ENCODE measurements at places on chromosomes 2 and 18. TPM values are rescaled to one million over a fixed set of nuclear protein-coding genes. Genes with fewer than 3 reads are reported as not detected.

DNA sequence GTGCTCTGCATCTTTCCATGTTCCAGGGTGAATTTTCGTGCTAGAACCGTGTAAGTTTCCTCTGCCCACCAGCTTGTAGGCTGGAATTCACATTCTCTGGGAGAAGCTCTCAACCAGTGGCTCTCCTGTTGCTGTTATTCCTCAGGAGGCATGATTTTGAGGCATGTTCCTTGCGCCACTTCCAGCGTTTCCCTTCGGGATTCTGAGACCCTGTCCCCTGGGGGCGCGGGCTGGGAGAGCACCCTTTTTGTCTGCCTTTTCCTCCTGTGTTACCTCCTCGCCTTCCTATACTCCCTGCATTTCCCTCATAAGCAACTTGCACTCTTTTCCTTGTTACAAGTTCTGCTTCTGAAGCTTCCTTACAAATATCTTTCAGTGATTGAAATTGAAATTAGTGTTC is 156.4 kb downstream of the PTPRM start:
- DNase-seq, result no peak

- DNase-seq, result no peak
Observed at GRCh38 chr2:57597940-57598339, 448.7 kb upstream of the VRK2 start.

GRCh38 chr2:42368817-42369531 is 8.0 kb upstream of the COX7A2L start:
- no peak for DNase-seq

The FAM110C gene
- 0.16 TPM for total RNA-seq

The ARHGEF4 gene
- 3.6 TPM for total RNA-seq

DNA sequence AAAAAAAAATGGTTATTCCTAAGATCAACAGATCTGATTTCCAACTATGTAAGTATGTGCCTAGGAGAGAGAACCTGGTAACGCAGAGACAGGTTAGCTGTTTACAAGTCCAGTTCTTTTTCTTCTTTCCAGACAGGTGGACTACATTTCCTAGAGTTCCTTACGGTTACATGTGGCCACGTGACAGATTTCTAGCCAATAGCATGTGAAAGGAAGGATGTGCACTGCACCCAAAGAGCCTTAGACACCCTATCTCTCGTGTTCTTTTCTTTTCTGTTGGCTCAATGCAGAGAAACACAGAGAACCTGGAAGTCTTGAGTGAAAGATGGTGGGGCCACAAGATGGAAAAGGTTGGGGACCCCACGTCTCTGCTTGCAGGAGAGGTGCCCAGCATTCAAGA is 375.9 kb downstream of the TNS1 start:
- no peak for DNase-seq

DNA sequence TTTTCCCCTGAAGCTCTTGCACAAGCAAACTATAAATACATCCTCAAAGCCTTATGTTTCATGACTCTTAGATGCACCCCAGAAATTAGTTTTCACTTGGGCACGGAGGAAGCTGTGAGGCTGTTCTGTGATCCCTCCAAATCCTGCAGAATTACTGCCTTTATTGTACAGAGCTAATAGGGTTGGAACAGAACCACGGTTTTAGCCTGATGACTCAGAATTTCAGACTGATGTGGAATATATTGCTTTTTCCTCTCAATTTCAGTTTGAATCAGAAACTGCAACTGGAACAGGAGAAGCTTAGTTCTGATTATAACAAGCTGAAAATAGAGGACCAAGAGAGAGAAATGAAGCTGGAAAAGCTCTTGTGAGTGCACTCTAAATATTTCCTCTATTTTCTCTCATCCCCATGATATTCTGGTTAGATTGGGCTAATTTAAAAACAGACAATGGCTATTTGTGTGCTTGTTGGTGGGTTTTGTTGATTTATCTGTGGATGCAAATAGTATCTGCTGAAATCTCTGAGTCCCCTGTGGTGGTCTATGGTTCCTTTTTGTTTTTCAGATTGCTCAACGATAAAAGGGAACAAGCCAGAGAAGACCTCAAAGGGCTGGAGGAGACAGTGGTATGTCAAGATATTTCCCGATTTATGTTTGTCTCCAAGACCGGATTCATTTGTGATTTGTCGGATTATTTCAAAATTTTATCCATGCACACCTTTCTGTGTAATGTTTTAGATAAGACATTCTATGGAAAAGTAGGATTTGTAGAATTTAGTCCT is 38.2 kb upstream of the LYPD6B start:
- DNase-seq, result no peak

DNA sequence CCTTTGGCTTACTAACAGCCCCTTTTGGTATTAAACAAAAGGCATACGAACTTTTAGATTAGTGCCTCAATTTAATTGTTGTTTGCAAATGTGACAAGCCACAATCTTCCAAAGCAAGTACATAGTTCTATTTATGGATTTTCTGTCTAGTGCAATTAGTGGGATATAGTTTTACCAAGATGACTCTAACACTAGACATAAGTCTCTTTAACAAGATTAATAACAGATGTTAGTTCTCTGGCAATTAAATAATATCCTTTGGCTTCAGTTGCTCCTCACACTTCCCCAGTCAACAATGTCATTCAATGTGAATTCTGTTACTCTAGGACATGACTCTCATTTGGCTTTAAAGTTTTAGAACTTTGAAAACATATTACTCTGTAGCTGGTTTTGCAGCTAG is 16.7 kb upstream of the MC4R start:
- DNase-seq, result no peak

GRCh38 chr18:5095239-5095638 is 101.8 kb downstream of the AKAIN1 start:
- DNase-seq, result no peak

DNA sequence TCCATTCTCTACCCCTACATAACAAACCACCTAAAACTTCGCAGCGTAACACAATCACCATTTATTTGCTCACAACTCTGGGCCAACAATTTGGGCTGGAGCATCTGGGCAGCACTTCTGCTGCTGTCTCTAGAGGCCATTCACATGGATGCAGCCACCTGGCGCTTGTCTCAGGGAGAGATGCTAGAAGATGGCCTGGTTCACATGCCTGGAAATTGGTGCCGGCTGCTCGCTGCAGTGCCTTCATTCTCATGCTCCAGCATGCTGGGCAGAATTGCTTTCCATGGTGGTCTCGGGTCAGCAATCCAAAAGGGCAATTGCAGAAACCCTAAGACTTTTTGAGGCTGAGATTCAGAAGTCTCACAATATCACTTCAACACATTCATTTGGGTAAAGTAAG is 157.4 kb downstream of the SUCLG1 start:
- DNase-seq, result no peak

DNA sequence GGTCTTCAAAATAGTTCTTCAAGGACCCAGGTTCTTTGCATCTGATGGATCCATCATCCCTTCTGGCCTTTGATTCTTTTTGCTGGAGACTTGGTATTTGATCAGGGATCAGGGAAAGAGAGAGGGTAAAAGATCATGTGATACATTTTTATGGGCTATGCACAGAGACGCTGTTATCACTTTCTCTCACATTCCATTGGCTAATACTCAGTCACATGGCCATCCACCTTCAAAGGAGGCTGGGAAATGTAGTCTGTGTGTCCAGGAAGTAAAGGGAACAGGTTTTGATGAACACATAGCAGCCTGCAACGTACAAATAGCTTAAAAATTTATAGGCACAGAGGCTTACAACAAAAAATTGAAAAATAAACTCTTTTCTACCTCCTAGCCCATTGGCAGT is 629.6 kb upstream of the FANCL start:
- DNase-seq, result no peak

DNA sequence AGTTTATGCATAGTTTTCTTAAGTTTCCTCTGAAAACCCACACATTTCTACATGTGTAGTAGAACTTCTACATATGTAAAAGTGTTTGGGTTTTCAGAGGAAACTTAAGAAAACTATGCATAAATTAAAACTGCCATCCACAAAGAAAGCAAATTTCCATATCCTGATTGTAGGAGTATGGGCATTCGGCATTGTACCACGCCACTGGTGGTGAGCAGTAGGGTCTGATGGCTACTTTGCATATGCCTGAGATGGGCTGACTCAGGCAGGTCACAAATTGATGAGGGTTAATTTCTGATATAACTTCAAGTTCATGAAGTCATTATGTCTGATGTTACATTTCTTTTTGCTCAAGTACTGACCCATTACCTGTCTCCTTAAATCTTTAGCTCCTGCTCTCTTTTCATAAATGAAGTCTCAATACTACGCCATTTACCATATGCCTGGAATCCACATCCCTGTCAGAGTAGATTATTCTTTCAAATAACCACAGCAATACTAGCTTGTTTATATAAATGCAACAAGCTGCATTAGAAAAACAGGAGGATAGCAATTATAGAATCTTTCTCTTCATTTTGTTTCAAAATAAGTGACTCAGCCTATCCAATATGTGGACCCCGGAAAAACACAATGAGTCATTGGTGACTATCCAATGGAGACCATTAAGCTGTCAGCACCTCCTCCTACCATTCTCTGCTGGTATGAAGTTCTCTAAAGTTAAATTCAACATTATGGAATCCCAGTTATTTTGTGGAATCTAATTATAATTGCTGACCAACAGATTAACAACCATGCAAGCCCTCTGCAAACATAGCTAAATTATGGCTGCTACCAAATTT is 355.2 kb upstream of the UBE2E3 start:
- no peak for DNase-seq

DNA sequence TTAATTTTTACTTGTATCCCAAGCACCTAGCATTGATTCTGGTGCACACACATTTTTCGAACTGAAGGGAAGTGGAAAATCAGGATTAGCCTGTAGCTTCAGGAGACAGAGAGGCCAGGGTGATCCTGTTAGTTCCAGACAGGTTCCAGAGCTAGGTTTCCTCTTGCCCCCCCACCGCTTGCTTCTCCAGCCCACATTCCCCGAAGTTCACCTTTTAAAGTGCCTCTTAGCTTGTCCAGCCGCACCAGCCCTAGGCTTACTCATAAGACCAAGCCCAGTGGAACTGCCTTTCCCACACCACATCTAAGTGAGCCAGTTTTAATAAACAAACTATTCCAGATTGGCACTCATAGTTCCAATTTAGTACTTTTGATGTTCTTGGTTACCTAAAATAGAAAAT is 898.6 kb upstream of the KLHL29 start:
- no peak for DNase-seq

GRCh38 chr18:49899657-49900330 is 86.5 kb upstream of the ACAA2 start:
- DNase-seq, result no peak

DNA sequence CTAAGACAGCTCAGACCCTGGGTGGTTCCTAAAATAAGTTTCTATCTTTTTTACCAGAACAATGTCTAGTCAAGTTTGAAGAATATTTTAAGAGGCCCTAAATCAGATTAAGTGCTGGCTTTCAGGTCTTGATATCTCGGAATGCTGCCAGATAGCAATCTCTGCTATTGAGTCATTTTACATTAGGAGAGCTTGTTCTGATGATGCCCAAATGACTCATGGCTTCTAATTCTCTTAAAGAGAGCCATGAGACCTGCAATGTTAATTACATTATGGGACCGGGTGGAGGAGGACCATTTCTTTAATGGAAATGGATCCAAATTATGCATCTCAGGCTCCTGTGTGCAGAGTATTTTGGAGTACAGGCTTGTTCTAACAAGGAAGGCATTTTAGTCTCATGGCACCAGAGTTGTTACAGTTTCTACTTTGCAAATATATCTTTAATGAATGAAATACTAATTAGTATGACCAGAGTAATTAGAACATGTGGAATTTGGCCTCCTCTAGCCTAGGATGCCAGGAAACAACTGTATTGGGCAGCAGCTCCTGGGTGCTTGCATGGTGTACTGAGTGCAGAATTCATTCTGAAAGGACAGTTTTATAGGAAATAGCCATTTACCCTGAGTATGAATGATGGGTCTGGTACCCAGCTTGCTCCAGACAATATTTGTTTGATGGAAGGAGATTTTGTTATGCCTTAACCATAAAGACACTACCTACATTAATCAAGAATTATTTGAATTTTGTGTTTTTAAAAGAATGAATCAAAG is 94.0 kb upstream of the SULT1C3 start:
- no peak for DNase-seq

DNA sequence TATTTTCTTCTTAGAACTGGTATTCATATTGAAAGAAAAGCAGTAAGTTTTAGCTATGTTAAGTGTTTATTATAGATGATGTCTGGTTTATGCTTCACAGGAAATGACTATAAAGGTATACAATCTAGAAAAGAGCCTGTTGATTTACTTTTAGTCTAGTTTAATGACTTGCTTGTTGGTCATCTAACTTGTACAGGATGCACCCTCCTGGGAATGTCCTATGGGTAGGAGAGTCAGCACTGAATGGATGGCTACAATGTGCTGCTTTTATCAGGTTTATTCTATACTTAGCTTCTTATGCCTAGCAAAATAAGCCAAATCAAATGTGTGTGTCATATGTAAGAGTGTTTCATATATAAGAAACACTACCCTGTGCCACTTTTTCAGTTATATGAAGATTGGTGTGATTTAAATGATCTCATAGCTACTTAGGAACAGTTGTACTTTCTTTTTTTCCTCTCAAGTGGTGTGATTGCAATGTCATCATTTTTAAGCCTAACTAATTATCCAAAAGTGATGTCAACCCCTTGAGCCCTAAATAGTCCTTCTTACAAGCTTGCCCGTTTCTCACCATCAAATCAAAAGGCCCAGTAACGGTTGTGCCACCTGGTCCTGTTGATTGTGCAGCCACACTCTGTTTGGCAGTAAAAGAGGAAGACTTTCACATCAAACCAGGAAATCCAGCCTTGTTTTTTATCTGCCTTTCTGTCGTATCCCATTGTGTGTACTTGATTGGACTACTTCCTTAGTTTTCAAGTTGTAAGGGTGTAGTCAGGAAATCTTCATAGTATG is 176.0 kb downstream of the DIS3L2 start:
- DNase-seq, result no peak

The UPP2 gene
- not detected for total RNA-seq

The ANKRD30BL gene
- not detected for total RNA-seq

The KCNS3 gene
- total RNA-seq, result not detected

DNA sequence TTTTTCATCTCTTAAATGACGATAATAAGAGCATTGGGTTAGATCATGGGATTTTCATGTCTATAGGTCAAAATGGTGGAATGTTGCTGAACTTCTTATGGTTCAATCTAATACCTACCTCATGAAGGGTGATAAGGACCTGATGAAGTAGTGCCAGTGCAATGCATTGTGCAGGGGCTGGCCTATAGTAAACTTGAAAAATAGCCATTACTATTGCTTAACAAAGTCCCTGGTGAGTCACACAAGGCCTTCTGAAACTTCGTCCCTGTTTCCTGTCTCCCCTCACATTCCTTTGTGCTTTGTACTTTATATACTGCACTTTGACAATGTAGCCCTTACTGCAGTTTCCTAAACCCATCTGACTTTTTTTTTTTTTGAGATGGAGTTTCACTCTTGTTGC is 515.9 kb downstream of the SLC4A3 start:
- DNase-seq, result no peak

- no peak for DNase-seq
Observed at GRCh38 chr2:165584126-165584654, 114.7 kb downstream of the CSRNP3 start.

The EPHA4 gene
- 85.7 TPM for total RNA-seq
